Jurkat, Clone E6-1 (cell line): ENCODE measurements at places on chromosomes 5 and 9.

GRCh38 chr5:16480821-16481538, 15.4 kb upstream of the ZNF622 start:
- DNase-seq: no peak

- DNase-seq: no peak
These were observed 193.6 kb upstream of the SMC2 start for GRCh38 chr9:103900466-103900865.

DNA sequence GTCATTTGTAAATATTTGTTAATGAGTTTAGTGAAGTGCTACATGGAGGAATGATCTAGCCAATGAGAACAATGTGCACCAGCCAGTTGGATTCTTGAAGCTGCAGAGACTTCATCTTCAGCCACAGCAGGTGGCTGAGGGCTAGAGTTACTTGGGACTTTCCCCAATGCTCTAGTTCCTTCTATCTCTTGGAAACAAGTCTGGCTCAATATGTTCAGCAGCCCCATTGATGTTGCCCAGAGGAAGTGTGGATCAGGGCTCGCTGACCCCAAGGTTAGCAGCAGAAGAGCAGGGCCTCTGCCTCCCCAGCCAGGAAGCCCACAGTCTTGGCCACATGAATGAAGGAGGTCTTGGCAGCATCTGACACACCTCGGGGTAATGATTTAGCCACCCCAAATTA, 117.5 kb downstream of the SLC1A3 start:
- no peak for DNase-seq

DNA sequence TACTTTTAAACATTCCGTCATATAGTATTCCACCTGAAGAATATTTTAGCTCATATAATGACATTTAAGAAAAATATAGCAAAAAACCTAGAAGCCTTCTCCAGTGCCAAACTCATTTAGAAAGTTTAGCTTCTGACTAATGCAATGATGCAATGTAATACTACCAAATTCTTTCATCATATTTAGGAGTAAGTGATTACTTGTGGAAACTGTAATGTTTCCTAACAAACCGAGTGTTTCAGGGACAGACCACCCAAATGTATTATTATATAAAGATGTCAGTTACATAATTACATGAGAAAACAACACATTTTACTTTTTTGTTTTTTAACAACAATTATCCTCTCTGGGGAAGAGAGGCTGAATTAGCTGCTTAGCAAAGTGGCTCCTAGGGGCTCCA, 316.2 kb downstream of the ARL15 start:
- no peak for DNase-seq

GRCh38 chr5:95555553-95555952, 652 bp downstream of the ARSK start:
- DNase-seq: no peak

DNA sequence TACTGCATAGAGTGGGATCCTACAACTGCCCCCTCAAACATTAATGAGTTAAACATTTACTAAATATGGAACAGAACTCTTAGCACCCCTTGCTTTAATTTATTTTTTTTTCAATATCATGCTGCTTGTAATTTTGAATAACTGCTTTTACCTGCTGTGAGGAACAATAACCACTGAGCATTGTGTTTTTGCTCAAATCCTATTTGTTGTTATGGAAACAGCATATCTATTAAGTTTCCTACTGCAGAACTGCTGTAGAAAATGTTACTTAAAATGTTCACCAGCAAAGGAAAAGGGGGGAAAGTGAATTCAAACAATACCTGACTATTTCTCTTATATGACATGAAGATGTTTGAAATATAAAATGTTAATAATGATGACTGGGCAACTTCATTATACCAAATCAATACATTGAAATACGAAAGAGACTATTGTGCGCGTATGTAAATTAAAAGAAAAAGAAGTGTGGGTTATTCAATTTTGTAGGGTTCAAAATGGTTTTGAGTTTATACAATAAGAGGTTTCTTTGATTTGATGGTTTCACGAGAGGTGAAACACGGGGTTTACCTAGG, 1043.8 kb upstream of the NUDT12 start:
- DNase-seq: no peak

DNA sequence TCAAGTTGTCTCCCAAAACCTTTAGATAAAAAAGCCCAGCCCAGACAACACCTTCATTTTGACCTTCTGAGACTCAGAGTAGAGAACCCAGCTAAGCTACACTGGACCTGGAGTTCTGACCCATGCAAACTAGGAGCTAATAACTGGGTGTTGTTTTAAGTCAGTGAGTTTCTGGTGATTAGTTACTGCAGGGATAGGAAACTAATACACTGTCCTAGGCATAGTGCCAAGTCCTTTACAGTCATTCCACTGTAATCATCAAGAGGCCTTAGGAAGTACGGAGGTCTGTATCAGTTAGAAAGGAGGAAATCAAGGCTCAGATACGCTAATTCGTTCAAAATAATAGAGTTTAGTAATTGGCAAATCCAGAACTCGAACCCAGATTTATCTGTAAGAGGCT, 197.9 kb downstream of the KCTD16 start:
- DNase-seq: no peak

- DNase-seq: no peak
These were observed 44.0 kb downstream of the ASS1 start for GRCh38 chr9:130488621-130489330.

GRCh38 chr5:177368869-177369644, 11.3 kb downstream of the RGS14 start:
- DNase-seq: no peak

GRCh38 chr5:153565822-153566221, 75.4 kb downstream of the GRIA1 start:
- no peak for DNase-seq

DNA sequence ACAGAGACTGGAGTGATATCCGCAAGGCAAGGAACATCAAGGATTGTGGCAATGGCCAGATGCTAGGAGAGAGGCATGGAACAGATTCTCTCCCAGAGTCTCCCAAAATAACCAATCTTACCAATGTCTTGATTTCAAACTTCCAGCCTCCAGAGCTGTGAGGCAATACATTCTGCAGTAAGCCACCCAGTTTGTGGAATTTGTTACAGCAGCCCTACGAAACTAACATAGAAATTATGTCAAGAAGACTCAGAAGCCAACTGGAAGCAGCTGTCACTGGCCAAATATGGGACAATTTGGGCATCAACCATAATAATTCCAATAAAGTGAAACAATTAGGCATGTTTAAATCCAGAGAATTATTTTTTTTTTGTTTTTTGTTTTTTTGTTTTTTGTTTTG, 271.1 kb downstream of the NDUFS4 start:
- DNase-seq: no peak

GRCh38 chr5:168434746-168435321, 51.4 kb upstream of the RARS1 start:
- DNase-seq: no peak

- no peak for DNase-seq
These were observed 12.8 kb upstream of the ZFP62 start for GRCh38 chr5:180873615-180874520.

- no peak for DNase-seq
These were observed 95.8 kb downstream of the DOCK2 start for GRCh38 chr5:169732841-169733240.

GRCh38 chr9:129166623-129167557, 11.2 kb downstream of the IER5L start:
- DNase-seq: peak; percentile 56

- no peak for DNase-seq
These were observed 16.4 kb upstream of the ARL15 start for GRCh38 chr5:54326662-54327270.

DNA sequence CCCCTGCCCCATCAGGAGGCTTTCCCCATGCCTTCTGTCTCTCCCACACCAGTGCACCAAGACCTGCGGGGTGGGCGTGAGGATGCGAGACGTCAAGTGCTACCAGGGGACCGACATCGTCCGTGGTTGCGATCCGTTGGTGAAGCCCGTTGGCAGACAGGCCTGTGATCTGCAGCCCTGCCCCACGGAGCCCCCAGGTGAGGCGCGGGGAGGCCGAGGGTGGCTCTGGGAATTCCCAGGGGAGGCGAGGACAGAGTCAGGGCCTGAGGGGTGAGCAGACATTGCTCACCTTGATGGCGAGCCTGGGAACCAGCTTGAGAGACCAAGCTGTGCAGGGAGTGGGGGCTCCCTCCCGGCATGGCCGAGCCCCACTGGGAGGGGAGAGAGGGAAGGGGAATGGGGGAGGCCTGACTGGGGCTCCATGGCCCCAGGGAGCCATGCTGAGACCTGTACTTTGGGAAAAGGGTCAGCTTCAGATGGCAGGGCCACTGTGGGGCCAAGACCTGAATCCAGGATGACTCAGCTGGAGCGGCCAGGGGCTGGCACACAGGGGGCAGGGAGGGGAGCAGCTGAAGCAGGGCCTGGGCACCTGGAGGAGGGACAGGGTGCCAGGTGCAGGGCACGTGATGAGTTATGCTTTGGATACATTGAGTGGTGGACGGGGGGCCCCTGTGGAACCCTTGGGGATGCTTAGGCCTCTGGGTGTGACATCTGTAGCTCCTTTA, 35.2 kb downstream of the FAM163B start:
- DNase-seq: no peak

DNA sequence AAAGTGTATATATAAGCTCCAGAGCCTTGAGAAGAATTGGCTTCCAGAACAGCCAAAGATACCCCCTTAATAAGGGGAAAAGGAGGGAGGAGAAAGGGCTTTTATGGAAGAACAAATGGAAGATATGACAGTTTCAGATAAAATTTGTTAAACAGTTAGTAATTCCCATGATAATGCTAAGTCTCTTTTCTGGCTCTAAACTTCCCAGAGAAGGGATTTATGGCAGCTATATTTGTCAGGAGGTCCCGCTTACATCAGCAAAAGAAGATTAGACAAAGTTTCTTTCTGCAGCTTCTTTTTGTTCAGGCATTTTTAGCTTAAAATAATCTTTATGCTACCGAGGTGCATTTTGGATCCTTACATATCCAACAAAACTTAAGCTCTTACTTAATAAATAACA, 14.3 kb upstream of the SLC36A3 start:
- DNase-seq: no peak

DNA sequence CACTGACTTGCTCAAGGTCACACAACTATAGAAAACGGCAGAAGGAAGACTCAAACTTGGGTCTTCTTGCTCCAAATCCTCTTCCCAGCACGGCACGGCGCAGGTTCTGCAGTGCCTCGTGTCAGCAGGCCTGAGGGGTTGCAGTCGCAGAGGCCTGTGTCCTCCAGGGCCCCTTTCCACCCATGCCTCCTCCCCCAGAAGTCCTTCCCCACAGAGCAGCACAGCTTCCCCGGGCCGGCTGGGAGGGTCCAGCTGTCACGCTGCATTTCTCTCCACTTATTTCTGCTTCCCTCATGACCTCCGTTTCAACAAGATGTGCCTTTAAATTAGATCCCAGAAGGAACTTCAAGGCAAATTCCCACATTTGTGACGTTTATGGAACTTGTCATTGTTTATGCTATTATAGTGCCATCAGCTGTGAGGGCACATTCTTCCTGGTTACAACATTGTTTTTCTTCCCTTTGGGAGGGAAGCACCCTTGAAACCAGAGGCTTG, 148.4 kb downstream of the C5orf15 start:
- DNase-seq: no peak
